ENCODE measurements at places on chromosomes 3 and 15.

- DNase-seq = peak; percentile 72
Observed at GRCh38 chr15:59689626-59690236, 611 bp upstream of the BNIP2 start.

- DNase-seq = no peak
Observed at GRCh38 chr3:174285242-174285864, 573.8 kb upstream of the NAALADL2 start.

GRCh38 chr15:35293353-35294130 lies 208.4 kb upstream of the NANOGP8 start:
- no peak for DNase-seq

DNA sequence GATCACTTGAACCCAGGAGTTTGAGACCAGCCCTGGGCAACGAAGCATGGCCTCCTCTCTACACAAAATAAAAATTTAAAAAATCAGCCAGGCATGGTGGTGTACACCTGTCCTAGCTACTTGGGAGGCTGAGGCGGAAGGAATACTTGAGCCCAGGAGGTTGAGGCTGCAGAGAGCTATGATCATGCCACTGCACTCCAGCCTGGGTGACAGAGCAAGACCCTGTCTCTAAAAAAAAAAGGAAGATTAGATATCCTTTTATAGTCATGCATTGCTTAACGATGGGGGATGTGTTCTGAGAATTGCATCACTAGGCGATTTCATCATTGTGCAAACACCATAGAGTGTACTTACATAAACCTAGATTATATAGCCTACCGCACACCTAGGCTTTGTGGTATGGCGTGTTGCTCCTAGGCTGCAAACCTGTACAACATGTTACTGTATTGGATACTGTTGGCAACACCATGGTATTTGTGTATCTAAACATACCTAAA lies 12.6 kb downstream of the ALAS1 start:
- DNase-seq = no peak

GRCh38 chr15:63296195-63296594 lies 18.8 kb downstream of the APH1B start:
- DNase-seq = no peak

- DNase-seq = no peak
Observed at GRCh38 chr15:26391567-26392194, 381.2 kb downstream of the GABRB3 start.

GRCh38 chr3:105829229-105829628 lies 39.6 kb downstream of the CBLB start:
- DNase-seq = peak; percentile 38

- DNase-seq = no peak
Observed at GRCh38 chr3:25412269-25412668, 15.8 kb upstream of the RARB start.

GRCh38 chr3:123743121-123743520 lies 141.0 kb downstream of the MYLK start:
- no peak for DNase-seq

DNA sequence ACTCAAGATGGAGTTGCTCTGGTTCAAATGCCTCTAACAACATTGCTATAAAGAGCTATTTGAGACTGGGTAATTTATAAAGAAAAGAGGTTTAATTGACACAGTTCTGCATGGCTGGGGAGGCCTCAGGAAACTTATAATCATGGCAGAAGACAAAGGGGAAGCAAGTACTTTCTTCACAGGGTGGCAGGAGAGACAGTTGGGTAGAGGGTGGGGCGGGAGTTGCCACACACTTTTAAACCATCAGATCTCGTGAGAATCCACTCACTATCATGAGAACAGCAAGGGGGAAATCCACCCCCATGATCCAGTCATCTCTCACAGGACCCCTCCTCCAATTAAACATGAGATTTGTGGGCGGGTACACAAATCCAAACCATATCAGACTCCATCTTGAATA lies 30.7 kb downstream of the MAP2K5 start:
- DNase-seq = no peak

DNA sequence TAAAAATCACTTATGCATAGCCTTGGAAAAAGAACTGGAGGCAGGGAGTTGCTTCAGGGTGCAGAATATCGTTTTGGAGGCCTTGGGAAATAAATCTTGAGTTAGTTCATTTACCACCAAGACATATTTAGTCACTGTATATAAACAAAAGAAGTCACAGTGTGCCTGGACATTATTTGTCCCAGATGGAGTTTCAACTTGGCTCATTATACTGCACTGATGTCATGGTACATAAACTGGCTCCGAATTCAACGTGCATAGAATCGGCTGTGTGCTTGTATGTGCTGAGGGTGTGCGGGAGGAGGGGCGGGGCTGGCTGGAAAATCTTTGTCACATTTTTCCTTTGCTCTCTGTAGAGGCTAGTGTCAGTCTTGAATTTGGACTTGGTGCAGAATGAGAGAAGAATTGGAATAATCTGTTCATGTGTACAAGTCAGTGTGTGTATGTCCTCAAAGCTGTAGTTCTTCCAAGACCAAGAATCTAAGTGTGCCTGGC lies 86.6 kb downstream of the FNDC3B start:
- DNase-seq = no peak

DNA sequence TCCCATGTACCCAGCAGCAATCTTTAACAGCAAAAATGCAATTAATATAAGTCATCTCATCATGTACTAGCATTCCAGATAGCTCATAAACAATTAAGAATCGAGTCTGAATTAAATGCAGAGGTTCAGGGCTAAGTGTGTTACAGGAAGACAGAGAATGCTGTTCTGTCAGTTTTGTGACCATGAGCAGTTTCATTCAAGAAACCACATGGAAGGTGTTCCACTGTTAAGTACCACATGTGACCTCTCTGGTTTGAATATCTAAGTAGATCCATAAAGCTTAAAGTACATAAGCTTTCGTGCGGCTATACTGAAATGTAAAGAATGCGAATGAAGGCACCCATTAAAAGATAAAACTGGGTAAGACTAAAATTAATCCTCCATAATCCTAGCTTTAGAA lies 272.3 kb downstream of the IL5RA start:
- DNase-seq = no peak

GRCh38 chr3:48222616-48223513 lies at the start of gene CAMP:
Gene CAMP, plus strand, starts transcription at chr3:48223495. Its CDS starts 17 bp downstream, at chr3:48223512.
- DNase-seq = peak; percentile 7

DNA sequence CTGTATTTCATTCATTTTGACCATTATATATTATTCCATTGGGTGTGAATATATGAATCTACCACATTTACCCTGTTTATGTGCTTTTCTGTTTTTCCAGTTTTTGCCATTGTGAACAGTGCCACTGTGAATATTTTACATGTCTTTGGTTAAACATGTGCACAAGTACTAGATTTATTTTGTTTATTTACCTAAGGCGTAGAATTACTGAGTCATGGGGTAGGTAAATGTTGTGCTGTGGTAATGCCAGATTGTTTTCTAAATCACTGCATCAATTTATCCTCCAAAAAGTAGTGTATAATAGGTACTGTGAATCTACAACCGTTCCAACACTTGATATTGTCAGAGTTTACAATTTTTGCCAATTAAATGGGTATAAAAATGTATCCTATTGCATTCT lies 362.1 kb upstream of the AGTR1 start:
- no peak for DNase-seq

DNA sequence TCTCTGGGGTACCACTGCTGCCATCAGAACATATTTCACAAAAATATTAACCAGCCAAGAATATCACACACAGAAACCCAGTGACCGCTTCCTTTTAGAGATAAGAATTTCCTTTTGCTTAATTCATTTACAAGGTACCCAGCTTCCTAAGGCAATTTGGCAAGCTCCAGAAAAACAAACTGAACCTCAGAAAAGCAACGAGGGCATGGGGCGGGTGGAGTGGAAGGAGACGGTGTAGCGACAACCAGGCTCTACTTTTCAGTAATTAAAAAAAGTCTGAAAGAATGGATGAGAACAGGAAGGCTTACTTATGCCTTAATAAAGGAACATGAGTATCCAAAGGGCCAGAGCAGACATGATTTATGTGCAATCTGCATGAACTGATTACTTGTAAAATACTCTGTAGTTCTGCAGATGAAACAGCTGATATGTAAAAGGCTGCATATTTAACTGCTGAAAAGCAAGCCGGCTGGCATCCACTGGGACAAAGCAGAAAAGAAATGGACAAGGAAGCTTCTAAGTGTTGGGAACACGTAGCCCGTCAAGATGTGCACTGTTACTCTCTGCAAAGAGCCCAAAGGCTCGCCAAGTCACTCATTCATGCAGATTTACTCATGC lies 18.6 kb downstream of the RFTN1 start:
- no peak for DNase-seq

- DNase-seq = no peak
Observed at GRCh38 chr3:58178528-58179234, 32.1 kb downstream of the DNASE1L3 start.

DNA sequence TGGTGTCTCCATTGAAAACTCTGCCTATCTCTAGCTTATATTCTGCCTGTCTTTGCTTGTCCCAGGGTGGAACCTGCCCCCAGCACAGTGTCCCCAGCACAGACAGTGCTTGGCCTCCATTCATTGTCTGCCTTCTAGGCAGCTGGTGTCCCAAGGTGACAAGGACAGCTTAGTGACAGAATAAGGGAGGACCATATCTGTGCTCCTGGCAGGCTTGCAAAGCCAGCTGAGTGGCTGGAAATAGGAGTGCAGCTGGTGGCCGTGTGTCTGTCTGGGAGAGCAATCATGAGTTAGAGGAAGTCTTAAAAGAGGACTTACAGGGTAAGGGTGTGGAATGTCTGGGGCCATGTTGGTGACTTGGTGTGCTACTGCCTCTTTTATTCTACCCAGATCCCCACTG lies 33.4 kb downstream of the SCN5A start:
- no peak for DNase-seq

DNA sequence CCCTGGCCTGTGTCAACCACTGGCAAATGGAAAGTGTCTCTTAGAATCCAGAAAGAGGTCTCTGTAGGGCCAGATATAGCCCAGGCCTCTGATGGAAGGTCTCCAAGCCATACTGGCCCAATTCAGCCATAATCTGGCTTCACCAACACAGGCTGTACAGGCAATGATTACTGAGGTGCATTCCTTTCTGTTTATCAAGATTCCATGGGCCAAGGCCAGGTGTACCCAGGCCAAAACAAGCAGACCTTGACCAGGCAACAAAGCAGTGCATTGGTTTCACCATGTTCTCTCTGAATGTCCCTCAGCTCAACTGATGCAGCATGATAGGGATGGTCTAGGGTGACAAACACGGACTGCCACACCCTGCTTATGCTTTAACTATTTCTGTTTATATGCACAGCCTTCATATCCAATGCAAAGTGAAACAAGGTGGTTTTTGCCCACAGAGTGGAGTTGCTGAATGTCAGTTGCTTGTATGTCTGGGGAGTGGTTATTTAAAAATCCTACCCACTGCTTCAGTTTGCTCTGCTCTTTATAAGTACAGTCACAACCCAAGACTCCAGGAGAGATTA lies 25.2 kb downstream of the CCNL1 start:
- DNase-seq = peak; percentile 38

DNA sequence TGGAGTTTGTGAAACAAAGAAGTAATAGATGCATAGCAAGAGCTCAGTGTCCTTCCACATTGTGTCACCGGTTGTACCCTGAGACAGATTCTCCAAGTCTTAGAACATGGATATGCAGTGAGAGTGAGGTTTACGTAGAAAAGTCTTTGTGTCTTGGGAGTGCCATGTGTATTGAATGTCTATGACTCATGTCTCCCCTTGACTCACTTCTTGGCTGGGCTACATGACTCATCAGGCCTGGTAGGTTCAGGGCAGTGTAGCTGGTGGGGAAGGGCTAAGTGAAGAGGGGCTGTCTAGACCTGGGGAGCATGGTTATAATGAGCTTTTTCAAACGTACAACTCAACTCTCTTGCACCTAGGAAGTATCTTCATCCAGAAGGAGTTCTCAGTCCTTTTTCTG lies 167.4 kb downstream of the GAP43 start:
- DNase-seq = peak; percentile 70

DNA sequence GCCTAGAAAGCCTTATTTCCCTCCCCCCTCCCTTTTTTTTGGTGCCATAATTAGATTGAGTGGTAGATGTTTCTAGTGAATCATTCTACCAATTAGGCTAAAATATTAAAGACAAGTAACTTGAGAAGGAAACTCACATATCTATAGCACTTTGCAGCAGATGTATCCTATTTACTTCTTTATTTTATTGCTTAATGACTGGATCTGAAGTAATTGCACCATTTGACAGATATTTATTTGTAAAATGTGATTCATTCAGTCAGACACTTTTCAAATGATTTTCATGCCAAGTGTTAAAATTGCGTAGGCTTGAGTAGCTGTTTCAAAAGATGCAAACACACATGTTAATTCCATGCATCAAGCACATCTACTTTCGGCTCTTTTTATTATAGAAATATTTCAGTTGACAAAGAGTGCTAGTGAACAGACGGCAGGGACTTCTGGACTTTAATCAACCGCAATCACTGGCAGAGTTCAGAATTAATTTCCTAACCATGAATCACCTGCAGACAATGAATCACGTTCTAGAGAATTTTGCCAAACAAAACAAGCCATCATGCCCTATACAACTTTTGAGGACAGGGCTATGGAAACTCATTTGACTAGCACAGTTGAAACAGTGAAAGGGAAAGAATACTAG lies 636.8 kb downstream of the MECOM start:
- no peak for DNase-seq

DNA sequence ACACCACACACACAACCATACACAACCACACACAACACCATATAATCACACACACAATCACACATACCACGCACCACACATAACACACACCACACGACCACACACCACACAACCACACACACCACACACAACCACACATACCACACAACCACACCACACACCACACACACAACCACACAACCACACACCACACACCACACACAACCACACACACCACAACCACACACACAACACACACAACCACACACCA lies 24.2 kb downstream of the CPN2 start:
- no peak for DNase-seq

GRCh38 chr3:4322635-4323034 lies 19.5 kb downstream of the SETMAR start:
- DNase-seq = no peak

DNA sequence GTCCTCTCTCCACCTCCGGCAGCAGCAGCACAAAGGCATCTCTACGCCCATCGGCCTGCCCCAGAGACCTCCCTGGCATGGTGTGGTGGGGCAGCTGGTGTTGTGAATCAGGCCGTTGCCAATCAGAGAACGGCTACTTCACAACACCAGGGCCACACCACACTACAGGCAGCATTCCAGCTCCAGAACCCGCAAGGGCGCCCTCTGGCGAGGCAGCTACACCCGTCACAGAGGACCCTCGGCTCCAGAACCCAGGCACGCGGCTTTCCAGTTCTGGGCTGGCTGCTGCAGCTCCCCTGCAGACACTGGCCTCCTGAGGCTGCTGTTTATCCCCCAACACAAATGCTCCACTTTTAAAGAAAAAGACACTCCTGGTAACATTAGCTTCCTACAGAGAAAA lies 127.5 kb upstream of the TOPAZ1 start:
- peak; percentile 7 for DNase-seq

- DNase-seq = no peak
Observed at GRCh38 chr15:33031324-33031821, 163.1 kb downstream of the FMN1 start.
